ENCODE measurements at places on chromosomes 3 and 15.

DNA sequence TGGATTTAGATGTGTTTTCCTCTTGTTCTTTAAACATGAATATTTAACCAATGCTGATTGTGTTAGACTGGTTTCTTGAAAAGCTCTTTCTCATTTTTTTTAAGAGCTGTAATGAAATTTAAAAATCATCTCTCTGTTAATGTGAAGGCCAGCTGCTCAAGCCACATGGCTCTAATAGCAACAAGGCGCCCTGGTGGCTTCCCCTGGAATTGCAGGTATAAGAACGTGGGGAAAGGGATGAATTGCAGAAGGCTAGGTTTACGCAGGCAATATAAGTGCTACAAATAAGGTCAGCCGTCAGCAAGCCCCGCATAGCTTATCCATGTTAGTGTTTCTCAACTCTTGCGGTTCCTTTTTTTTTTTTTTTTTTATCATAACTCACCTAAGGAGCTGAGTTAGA, 108.5 kb downstream of the SAMMSON start:
- DNase-seq = peak; percentile 18

GRCh38 chr15:88702983-88703382, 64.2 kb downstream of the ISG20 start:
- DNase-seq = no peak

GRCh38 chr3:136350132-136350531, 100.0 kb downstream of the PCCB start:
- DNase-seq = peak; percentile 91

GRCh38 chr3:53809267-53809666, 37.0 kb downstream of the CHDH start:
- no peak for DNase-seq

DNA sequence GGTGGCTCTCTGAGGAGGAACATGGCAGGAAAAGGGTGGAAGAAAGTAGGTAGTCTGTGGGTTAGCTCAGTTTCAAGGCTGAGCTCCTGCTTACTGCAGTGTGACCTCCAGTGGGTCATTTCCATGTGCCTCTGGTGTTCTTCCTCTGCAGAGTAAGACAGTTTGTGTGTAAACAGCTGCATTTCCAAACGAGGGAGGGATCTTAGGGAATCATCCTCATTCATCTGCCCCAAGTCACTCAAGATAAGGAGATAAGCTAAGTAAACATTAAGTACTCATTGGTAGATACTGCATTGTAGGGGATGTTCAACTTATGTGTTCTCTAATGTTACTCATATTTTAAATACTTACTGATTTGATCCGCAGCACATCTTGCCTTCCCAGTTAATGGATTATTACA, 83.6 kb downstream of the CLSTN2 start:
- no peak for DNase-seq

GRCh38 chr3:171535133-171535532, 74.9 kb upstream of the TNIK start:
- peak; percentile 44 for DNase-seq

GRCh38 chr3:146187334-146187950, 26.5 kb upstream of the PLOD2 start:
- DNase-seq = peak; percentile 71

DNA sequence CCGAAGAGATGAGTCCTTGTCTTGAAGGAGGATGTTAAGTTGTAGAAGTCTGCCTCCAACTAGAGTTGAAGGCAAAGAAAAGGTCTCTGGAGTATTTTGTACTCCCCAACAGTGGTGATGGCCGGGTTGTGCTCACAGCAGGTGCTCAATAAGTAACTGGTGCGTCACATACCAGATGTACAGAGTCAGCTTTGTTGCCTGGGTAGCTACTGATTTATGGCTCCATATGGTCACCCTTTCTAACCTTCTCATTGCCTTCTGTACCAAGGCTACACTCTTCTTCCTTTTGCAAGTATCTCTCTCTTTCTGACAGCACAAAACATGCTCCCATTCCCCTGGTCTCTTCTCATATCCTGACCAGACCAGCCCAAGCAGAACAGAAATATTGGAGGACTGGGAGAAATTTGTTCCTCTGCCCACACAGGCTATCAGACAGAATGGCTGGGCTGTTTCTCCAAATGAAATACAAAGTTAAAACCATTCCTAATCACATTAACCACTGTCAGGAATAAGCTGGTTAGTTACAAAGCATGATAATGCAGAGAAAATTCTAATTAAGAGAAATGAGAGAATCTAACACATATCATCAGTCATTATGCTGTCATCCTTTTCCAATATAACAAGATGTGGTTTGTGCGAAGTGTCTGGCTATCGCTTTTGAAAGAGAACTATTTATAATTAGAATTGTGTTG, 150.1 kb upstream of the LRRN1 start:
- no peak for DNase-seq

DNA sequence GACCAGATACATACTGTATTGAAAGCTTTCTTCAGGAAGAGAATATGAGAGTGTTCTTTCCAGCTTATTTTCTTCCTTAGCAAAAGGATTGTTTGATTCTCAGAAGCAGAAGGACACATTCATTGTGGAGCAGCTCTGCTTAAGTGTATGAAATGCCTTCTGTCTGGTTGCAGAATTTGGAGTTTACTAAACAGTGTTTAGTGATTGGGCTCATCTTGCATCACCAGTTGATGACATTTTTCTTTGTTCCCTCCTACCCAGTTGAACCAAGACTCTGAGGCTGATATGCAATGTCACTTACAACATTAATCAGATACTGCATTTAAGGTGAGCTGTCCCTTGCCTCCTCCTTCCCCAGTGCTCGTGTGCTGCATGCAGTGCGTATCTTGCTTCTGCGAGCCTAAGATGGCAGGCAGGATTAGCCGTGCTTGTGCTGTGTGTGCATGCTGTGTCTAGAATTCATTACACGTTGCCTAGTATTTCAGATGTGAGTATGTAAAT, 18.4 kb downstream of the ZBTB38 start:
- no peak for DNase-seq

DNA sequence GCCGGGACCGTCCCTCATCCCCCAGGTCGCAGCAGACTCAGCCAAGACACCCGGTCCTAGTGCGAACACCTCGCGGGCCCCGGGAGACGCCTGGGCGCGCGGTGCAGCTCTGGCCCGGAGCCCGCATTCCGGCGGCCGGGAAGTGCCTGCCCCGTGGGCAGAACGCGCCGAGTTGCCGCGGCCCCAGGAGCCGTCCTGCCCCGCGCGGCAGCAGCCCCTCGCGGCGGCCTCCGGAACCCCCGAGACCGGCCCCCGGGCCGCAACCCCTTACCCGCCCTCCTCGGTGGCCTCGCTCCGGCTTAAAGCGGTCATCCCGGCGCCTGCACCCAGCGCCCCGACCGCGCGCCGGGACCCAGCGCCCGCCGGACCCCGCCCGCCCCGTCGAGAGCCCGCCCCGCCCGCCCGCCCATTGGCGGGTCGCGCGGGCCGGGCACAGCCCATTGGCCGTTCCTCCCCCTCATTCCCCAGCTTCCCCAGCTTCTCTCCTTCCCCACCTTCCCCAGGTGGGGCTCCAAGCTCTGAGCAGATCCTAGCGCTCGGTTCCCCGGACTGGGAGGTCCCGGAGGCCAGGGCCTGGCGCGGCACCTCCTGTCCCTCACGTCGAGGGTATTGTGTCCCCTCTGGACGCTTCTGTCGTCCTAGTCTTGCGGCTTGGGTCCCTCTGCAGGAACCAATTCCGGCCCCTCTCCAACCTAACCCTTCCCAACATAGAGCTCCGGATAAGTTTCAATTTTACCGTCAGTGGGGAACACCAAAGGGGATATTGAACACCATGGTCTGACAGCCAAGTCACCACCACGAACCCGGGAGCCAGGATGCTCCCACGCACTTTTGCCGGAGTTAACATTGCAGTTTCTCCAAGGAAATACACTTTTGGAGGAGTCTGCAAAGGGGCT, at the start of gene GRAMD2A:
GRAMD2A (minus strand) TSS at position 328 of the 896 bp plus-strand sequence.
- peak; percentile 65 for DNase-seq

GRCh38 chr3:123159926-123160635, 41.7 kb upstream of the SEC22A start:
- DNase-seq = peak; percentile 44

DNA sequence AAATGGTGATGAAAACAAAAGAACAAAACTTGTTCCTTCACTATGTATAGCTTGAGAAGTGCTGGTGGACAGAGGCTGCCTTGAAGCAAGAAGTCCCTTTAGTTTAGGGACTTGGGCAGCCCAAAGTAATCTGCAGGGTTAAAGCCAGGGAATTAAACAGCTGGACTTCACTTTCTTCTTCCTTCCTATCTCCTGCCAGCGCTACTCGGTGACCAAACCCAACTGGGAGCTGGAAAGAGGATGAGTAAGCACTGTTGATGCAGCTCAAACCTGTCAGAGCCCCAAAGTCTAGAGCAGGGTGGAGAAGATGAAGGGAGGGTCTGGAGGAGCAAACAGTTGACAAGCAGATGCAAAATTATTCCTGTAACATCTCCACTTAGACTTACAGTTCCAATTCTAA, 73.1 kb upstream of the FBN1 start:
- DNase-seq = peak; percentile 55

DNA sequence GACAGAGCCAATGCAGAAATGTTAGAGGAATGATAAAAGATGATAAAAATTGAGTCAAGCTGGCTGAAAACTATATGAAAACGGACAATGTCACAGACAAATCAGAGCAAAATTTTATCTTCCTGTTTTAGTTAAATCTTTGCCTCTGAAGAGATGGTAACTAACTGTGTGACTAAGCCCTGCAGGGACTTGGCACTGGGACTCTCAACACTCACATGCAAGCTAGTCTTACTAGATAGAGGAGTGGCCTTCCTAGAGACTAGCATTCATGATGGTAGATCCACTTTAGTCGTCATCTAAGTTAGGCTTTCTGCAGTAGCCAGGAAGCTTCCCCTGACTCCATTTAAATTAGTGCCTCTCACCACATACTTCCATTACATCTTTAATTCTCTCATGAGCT, 4.1 kb downstream of the CCDC191 start:
- DNase-seq = no peak

- DNase-seq = no peak
Observed at GRCh38 chr3:48084929-48085328, 68.7 kb upstream of the MAP4 start.

- DNase-seq = no peak
Observed at GRCh38 chr3:143128227-143128955, 8.8 kb downstream of the CHST2 start.

- DNase-seq = no peak
Observed at GRCh38 chr3:171387062-171387461, 73.1 kb downstream of the TNIK start.

GRCh38 chr3:124413989-124414598, 316.2 kb upstream of the UMPS start:
- DNase-seq = no peak

GRCh38 chr3:143349455-143349854, 229.9 kb downstream of the CHST2 start:
- DNase-seq = no peak

- peak; percentile 95 for DNase-seq
Observed at GRCh38 chr15:98889930-98890695, 117.5 kb downstream of the PGPEP1L start.

GRCh38 chr3:18370672-18371071, 54.5 kb downstream of the SATB1 start:
- no peak for DNase-seq

DNA sequence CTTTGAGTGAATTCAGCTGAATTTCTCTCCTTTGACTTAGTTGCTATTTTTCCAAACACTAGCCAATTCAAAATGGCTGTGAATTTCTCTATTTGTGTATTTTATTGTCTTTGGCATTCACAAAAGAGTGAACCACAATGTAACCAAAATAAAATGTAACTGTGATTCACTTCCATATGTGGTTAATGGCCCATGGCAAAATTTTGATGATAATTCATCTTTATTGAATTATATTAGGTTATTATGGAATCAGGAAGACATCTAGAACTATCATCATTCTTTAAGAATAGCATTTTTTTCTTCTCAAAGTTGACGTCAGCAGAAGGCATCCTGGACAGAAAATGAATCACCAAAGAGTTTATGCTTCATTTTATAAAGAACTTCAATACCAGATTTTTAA, 705.3 kb upstream of the NAALADL2 start:
- peak; percentile 26 for DNase-seq

GRCh38 chr3:45664578-45664977, 24.6 kb upstream of the SACM1L start:
- DNase-seq = no peak

DNA sequence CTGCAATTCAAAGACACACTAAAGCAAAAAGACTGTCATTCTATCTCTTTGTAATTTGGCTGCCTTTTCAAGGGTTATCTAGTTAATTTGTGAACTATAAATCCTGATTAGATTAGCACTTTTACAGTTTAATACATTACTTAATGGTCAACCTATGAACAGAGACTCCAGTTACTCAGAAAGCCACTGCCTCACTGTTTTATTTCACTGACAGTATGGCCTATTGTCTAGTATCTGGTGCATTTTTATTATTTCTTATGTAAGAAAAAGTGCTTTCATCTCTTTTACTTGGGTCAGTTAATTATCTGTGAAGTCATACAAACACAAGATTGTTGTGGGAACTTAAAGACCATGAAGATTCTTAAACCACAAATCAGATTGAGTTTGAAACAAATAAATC, 133.8 kb downstream of the ZBBX start:
- DNase-seq = no peak

- no peak for DNase-seq
Observed at GRCh38 chr3:65259946-65260345, 572.1 kb upstream of the ADAMTS9 start.

DNA sequence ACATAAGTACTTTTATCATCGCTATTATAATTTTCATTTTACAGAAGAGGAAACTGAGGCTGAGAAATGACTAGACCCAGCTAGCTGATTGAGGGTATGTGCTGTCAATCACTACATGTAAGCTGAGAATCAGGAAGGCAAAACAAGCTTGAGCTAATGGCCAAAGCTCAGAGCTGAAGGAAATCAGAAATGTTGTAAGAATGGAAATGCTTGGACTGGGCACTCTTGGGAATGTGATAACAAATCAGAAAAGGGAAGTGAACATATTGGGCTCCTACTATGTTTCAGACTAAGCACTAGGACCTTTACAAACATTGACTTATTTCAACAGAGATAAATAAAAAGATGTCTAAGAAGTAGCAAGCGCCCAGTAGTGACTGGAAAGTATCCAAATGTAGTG, 33.8 kb upstream of the BOC start:
- no peak for DNase-seq

DNA sequence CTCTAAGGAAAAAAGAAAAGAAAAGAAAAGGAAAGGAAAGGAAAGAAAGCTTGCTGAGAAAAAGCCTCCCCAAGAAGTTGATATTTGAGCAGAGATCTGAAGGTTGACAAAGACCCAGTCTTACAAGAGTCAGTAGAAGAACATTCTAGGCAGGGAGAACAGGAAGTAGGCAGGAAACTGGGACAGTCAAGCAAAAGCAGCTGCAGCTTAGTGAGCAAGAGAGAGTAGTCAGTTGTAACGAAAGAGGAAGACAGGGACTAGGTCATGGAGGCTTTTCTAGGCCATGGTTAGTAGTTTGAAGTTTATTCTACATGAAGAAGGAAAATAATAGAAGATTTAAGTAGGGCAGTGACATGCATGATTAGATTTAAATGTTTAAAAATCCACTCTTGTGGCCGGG, 31.8 kb upstream of the KLHL6 start:
- DNase-seq = no peak

GRCh38 chr3:9503283-9503682, 50.3 kb downstream of the LHFPL4 start:
- peak; percentile 69 for DNase-seq

Measured in ELR (cell line).